Femur (tissue), 1 donor: ENCODE measurements at places on chromosomes 3 and 15.
A peak's percentile ranks its signal among the peaks of the same experiment; 100 is the strongest.

DNA sequence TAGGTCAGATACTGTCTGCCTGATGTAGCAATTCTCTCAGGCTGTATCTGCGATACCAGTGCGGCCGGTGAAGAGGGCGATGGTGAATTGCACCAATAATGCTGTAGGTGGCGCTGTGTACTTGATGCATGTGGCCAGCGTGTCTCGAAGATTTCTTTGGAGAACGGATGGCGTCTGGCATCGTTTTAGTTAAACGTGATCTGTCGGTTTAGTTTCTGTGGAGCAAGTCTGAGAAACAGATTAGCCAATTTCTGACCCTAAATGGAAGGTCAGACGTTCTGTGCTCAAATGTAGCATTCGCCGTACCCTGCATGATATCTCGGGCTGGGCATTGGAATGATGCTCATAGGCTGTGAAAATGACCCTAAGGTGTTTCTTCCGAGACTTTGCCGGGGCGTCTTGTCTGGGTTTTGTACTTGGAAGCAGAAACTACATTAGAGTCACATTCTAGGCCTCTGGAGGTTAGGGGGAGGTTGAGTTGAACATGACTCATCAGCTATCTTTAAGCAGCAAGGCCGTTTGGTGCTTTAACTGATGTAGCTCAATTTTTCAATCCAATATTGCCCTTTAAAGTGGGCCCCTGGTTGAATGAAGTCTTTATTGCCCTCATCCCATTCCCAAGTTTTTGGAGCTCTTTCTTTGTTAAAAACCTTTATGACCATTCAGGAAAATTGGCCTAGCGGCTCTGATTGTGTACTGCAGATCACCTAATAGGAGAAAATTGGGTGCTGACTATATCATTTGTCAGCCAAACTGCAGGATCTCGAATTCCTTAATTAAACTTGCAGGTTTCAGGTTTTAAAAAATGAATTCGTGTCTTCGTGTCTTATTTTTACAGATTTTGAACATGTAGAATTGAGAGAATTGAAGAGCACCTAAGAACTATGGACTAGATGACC lies 80.0 kb downstream of the SQOR start:
- DNase-seq = peak; percentile 71

DNA sequence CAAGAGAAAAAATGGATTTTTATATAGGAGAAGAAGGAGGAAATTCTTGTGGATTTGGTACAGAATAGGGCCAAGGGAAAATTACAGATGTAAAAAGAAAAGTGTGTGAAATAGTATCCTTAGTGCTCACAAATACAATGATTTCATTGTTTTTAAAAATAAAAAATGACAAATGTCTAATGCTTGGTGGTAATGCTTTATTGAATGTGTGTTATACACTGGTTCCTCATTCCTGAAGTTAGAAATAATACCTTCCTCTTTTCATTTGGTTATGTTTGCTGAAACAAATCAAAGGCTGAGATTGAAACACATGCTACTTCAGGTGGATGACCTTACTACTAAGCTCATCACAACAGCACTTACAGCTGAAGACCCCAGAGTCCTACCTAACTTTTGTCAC lies 37.7 kb upstream of the CCR2 start:
- no peak for DNase-seq

DNA sequence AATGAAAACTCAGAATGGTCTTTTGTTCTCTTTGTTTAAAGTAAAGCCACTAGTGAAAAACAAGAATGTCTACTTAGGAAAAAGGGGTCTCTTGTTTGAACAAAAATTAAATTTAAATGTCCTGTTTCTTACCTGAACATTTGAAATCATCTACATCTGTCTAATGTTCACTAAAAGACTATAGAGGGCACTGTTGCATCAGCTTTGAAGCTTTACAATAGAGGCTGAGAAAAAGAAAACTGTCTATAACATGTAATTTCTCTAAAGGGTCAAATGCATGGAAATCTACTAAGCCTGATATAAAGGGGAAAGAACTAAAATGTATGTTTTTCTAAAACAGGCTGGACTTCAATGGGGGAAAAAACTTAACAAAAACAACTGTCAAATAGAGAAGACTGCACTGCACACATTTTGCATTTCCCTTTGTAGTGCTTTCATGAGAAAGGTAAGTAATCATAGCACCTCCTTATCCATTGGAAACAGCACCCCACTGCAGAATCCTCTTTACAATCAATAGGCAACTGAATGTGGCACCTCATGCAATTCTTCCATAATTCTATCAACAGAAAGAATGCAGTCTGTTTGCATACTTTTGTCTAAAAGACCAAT lies 26.3 kb downstream of the DPH6 start:
- no peak for DNase-seq

DNA sequence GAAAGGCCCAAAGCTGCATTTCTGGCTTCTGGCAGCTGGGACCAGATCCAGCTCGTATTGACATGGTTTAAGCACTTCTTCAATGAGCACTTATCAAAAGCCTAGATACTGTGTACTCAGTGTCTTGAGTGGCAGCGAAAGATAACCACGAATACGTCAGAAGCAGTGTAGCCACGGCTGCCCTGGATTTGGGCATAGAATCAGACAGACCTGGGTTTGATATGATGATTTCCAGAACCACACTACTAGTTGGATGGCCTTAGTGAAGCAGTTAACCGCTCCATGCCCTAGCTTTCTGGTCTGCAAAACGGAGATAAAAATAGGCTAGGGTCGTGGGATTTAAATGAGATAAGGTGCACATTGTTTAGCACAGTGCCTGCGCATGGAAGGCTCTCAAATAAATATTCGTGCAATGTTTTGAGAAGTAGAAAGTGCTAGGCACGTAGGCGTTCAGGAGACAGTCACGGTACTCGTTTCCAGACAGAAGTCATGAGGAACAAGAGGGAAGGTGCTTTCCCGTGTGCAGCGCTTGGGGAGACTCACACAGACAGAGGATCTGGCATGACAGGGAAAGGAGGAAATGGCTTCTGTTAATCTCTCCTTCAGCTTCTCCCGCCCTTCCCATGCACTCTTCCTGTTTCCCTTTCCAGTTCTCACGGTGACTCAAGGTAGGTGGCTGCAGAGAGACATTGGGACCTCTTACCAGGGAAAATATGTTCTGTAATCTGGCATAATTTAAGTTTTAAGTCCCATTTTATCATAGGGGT lies 70.3 kb downstream of the CCNL1 start:
- DNase-seq = peak; percentile 48

GRCh38 chr3:69212411-69213160 lies 90.2 kb upstream of the LMOD3 start:
- DNase-seq = no peak

DNA sequence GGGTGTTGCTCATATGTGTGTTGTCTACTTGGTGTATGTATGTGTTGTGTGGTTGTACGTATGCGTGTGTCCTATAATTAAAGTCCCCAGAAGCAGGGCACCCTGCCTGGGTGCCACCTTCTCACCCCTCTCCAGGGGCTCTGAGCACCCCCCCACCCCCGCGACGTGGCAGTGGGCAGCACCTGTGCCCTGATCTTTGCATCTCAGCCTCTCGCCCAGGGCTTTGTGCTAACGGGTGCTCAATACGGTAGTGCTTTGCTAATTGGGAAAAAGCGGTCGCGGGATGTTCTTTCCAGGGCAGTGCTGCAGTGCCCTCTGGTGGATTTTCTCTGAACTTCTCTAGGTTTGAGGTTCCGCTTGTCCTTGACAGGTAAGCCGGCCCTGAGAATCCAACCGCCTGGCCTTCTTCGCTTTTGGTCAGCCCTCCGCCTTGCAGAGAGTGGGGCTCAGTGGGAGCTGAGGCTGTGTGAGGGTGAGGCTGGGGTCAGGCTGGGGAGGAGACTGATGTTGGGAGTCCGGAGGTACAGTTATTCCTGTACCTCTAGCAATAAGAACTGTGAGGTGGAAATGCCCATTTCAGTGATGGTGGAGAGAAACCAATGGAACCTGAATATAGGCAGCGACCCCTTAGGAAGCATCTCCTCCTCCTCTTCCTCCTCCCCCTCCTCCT lies 17.6 kb upstream of the EPHB3 start:
- DNase-seq = peak; percentile 88

DNA sequence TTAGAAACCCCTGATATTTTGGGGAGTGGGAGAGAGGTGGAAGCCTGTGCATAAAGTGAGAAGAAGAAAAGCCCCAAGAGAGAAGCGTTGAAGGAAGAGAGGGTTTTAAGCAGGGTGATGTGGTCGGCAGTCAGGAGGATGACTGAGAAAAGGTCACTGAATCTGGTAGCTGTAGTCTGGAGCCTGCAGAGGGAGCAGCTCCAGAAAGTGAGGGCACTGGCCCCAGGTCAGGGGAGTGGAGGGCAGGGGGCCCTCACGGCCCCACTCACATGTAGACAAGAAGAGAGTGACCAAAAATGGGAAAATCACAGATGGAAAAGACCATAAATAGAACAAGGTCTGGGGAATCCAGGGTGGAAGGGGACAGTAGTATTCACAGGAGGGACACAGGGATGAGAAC lies 105.5 kb downstream of the RYK start:
- no peak for DNase-seq

GRCh38 chr3:194204042-194204987 lies 68.4 kb downstream of the HES1 start:
- DNase-seq = no peak

DNA sequence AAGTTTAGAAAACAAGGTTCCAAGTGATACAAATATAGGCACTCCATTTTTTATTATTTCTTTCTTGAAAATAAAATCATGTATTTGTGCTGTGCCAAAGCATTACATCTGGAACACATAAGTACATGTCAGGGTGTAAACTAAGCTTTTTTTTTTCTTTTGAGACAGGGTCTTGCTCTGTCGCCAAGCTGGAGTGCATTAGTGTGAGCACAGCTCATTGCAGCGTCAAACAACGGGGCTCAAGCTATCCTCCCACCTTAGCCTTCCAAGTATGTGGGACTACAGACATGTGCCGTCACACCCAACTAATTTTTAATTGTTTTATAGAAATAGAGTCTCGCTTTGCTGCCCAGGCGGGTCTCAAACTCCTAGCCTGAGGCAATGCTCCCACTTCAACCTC lies 9.0 kb downstream of the SPATA12 start:
- peak; percentile 61 for DNase-seq

DNA sequence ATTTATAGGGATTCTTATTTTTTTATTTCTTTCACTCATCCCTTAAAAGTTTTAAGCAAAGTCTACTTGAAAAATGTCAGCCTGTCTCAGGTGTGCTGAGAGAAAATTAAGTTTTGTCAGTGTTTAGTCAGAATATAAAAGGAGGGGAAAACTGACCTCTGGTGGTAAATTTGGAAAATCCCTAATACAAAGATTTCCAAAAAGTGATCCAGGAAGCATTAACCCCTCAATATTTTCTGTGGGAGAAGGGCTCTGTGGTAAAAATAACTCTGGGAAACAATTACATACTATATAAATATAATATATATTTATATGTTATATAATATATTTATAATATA lies 41.0 kb upstream of the FRMD4B start:
- DNase-seq = no peak

- DNase-seq = no peak
Measured at GRCh38 chr3:64756398-64756986, 68.7 kb upstream of the ADAMTS9 start.

DNA sequence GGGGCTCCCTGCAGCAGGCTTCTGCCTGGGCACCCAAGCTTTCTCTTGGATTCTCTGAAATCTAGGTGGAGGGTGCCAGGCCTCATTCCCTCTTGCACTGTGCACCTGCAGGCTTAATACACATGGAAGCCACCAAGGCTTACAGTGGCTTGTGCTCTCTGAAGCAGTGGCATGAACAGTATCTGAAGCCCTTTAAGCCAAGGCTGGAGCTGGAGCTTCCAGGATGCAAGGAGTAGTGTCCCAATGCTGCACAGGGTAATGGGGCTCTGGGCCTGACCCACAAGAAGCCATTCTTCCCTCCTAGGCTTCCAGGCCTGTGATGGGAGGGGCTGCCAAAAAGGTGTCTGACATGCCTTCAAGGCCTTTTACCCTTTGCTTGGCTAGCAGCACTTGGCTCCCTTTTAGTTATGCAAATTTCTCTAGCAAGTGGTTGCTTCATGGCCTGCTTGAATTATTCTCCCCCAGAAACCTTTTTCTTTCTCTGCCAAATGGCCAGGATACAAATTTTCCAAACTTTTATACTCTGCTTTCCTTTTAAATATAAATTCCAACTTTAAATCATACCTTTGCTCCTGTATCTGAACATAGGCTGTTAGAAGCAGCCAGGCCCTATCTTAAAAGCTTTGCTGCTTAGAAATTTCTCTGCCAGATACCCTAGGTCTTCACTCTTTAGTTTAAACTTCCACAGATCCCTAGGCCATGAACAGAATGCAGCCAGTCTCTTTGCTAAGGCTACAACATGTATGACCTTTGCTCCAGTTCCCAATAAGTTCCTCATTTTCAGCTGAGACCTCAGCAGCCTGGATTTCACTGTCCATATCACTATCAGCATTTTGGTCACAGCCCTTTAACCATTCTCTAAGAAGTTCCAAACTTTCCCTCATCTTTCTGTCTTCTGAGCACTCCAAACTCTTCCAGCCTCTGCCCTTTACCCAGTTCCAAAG lies 201.1 kb upstream of the LRRFIP2 start:
- no peak for DNase-seq

GRCh38 chr3:14110699-14111098 lies 14.0 kb downstream of the CHCHD4 start:
- no peak for DNase-seq

DNA sequence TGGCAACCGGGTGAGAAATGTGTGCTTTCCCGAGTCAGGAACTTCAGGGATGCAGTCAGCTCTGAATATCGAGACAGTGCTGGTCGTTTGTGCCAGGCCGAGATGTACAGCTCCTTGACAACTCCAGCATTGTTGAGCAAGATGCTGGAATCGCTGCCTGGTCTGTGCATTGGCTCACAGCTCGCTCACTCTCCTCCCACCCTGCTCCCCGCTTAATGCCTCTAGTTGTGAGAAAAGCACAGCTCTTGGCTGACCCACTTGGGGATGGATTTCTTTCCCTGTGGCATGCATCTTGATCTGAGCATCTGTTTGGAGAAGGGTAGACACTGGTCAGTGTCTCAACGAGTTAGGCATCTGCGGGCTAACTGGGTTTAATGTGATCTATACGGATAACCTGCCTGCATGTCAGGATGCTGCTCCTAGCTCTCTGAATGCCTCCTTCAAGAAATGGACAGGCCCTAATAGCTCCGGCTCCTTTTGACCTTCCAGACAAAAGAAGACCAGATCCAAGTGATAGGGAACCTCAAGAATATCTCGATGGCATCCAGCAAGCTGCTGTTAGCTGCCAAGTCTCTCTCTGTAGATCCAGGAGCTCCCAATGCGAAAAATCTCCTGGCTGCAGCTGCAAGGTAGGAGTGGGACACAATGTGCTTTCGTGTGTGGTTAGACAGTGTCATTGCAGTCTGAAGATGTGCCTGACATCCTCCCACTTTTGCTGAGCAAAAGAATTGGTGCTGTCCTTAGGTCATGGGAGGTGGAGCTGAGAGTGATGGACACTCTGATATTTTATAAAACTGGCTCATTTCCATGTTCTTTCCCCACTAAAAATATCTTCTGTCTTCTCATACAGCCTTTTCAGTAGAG lies 302.2 kb upstream of the TPM1 start:
- no peak for DNase-seq

DNA sequence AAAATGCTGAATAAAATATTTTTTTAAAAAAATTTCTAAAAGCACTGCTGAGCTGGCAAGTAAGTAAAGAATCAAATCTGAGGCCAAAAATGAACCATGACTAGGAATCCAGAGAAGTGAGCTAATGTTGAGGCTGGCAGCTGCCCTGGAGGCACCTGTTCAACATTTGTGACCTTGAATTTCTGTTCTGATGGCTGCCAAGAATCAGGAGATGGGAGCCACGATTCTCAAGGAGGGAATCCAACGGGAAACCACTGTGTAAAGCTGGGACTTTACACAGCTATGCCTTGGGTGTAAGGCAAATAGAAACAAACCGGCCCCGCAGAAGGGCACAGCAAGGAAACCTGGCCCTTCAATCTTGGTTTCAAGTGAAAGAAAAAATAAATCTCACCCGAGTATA lies 22.7 kb downstream of the HEG1 start:
- peak; percentile 53 for DNase-seq

- no peak for DNase-seq
Measured at GRCh38 chr15:63232405-63232804, 43.0 kb downstream of the RAB8B start.
